ENCODE measurements at places on chromosomes 11 and 22. TPM values are rescaled to one million over a fixed set of nuclear protein-coding genes. Genes with fewer than 3 reads are reported as not detected.

GRCh38 chr11:83054904-83055380 is 16.8 kb downstream of the RAB30 start:
- peaks cover 3% of the 10 kb centered on the region for H3K27me3 ChIP-seq
- no peak for DNase-seq
- no peak overlapping the region for H3K4me3 ChIP-seq
- H3K36me3 ChIP-seq = no peaks in the 10 kb centered on the region
- H3K27ac ChIP-seq = no peak overlapping the region

GRCh38 chr11:67384851-67385366 is 6.9 kb upstream of the RAD9A start:
- no peaks in the 10 kb centered on the region for H3K36me3 ChIP-seq
- DNase-seq = no peak

GRCh38 chr11:11391796-11392463 is 38.9 kb upstream of the CSNK2A3 start:
- H3K4me3 ChIP-seq = no peak overlapping the region
- H3K27ac ChIP-seq = no peak overlapping the region
- no peaks in the 10 kb centered on the region for H3K4me1 ChIP-seq
- peaks cover 22% of the 10 kb centered on the region for H3K27me3 ChIP-seq
- no peaks in the 10 kb centered on the region for H3K36me3 ChIP-seq

GRCh38 chr22:23484651-23485050 is 95.4 kb downstream of the IGLL1 start:
- no peak for DNase-seq
- H3K27ac ChIP-seq = no peak overlapping the region
- no peaks in the 10 kb centered on the region for H3K36me3 ChIP-seq
- no peaks in the 10 kb centered on the region for H3K4me1 ChIP-seq
- H3K27me3 ChIP-seq = peaks cover 2% of the 10 kb centered on the region

DNA sequence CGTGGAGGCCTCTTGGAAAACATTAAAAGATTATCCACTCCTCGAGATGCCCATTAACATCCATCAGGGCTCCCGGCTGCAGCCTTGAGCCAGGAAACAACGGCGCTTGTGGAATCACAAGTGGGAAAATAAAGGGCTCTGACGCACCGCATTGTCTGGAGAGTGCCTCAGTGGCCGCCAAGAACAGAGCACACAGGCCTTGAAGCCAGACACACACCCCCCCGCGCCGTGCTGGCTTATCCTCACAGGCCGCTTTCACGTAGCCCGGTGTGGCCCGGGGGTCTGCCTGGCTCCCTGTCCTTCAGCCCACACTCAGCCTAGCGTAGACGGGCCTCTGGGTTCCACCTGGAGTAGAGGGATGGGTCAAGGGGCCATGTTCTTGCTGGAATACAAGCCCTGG is 1020.5 kb downstream of the BRD1 start:
- no peak overlapping the region for H3K27ac ChIP-seq
- H3K4me1 ChIP-seq = no peaks in the 10 kb centered on the region
- DNase-seq = no peak
- no peaks in the 10 kb centered on the region for H3K27me3 ChIP-seq
- H3K36me3 ChIP-seq = no peaks in the 10 kb centered on the region

DNA sequence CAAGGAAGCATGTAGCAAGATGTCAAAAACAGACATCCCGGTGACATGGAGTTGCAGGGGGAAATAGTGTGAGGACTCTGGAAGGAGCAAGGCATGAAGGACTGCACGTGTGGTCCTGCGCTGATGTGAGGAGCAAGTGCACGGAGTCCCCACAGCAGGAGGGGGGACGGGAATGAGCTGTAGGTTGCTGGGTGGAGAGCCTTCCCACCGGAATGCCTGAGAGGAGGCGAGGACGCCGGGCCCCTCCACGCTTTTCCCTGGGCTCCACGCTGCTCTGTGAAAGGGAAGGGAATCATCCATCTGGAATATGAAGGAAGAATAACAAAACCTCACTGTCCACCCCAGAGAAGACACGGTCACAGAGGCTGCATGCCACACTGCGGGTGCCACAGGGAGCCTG is 23.6 kb upstream of the EFCAB6 start:
- no peaks in the 10 kb centered on the region for H3K4me1 ChIP-seq
- no peaks in the 10 kb centered on the region for H3K36me3 ChIP-seq
- no peak overlapping the region for H3K27ac ChIP-seq
- H3K4me3 ChIP-seq = no peak overlapping the region

DNA sequence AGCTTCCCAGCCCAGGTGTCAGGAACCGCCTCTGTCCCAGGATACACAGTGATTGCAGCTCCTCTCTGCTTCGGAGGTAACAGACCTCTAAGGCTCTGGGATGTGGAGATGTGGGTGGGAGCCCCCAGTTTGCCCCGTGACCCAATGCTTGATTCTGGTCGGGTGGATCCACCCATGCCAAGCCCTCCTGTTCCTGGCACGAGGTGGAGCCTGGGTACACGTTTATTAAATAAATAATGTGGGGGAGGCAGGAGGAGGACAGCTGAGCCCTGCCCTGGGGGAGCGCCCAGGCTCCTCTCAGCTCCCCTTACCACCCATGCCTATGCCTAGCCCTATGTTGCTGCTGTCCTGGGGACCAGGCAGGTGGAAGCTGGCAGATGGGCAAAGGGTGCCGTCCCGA is 16.0 kb downstream of the ARHGEF17 start:
- no peak for DNase-seq
- H3K4me1 ChIP-seq = peaks cover 13% of the 10 kb centered on the region
- peaks cover 30% of the 10 kb centered on the region for H3K27me3 ChIP-seq

- no peaks in the 10 kb centered on the region for H3K27me3 ChIP-seq
- DNase-seq = no peak
- no peak overlapping the region for H3K27ac ChIP-seq
Measured at GRCh38 chr11:3189886-3190583, 24.9 kb upstream of the OSBPL5 start.

GRCh38 chr11:33692013-33692504 is 8.6 kb downstream of the C11orf91 start:
- H3K4me3 ChIP-seq = no peak overlapping the region
- H3K36me3 ChIP-seq = no peaks in the 10 kb centered on the region
- no peak overlapping the region for H3K27ac ChIP-seq
- H3K27me3 ChIP-seq = peaks cover 27% of the 10 kb centered on the region

GRCh38 chr11:95563859-95564258 is 225.7 kb downstream of the FAM76B start:
- no peak overlapping the region for H3K27ac ChIP-seq
- no peak overlapping the region for H3K4me3 ChIP-seq
- no peaks in the 10 kb centered on the region for H3K4me1 ChIP-seq
- H3K27me3 ChIP-seq = no peaks in the 10 kb centered on the region
- H3K36me3 ChIP-seq = no peaks in the 10 kb centered on the region

GRCh38 chr11:71388637-71389235 is 59.5 kb downstream of the DHCR7 start:
- H3K27ac ChIP-seq = no peak overlapping the region
- no peaks in the 10 kb centered on the region for H3K4me1 ChIP-seq
- no peaks in the 10 kb centered on the region for H3K36me3 ChIP-seq
- H3K4me3 ChIP-seq = no peak overlapping the region
- no peak for DNase-seq

GRCh38 chr11:27487706-27488105 is 15.1 kb upstream of the LGR4 start:
- H3K27me3 ChIP-seq = no peaks in the 10 kb centered on the region
- H3K36me3 ChIP-seq = peaks cover 24% of the 10 kb centered on the region
- no peak for DNase-seq
- no peak overlapping the region for H3K4me3 ChIP-seq
- H3K27ac ChIP-seq = no peak overlapping the region
- no peaks in the 10 kb centered on the region for H3K4me1 ChIP-seq

DNA sequence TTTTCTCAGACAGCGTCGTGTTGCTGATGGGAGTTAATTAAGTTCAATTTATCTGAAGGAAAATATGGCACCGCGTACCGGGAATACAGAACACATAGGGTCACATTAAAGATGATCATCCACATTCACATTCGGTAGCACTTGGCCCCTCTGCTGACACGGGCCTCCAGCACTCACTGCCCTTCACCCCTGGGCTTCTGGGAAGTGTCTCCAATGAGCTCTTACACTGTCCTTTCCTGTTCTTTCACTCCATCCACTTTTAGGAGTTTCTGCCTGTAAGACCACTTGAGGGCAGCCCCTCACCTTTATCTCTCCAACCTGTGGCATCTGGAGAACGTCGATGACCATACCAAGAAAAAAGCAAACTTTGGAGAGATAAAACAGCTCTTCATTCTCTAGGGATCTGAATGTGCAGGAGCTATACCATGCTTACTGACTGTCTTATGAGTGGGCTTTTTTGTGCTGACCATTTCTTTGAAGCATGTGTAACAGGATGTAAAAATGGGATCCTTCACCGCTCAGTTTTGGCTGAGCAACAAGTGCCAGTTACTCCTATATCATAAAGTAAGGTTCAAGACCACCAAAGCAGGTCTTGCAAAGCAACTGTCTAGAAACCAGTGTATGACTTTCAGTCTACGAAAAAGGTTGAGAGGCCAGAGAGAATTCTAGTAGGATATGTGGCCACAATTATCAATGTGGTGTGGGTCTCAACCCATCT is 1.1 kb upstream of the SERGEF start:
- peak overlapping the region; percentile 63 for H3K4me3 ChIP-seq
- H3K27ac ChIP-seq = no peak overlapping the region
- no peaks in the 10 kb centered on the region for H3K27me3 ChIP-seq
- DNase-seq = no peak
- no peaks in the 10 kb centered on the region for H3K36me3 ChIP-seq

- H3K36me3 ChIP-seq = no peaks in the 10 kb centered on the region
- no peak overlapping the region for H3K27ac ChIP-seq
- no peak overlapping the region for H3K4me3 ChIP-seq
Measured at GRCh38 chr22:20283674-20284066, 15.6 kb upstream of the RTN4R start.

DNA sequence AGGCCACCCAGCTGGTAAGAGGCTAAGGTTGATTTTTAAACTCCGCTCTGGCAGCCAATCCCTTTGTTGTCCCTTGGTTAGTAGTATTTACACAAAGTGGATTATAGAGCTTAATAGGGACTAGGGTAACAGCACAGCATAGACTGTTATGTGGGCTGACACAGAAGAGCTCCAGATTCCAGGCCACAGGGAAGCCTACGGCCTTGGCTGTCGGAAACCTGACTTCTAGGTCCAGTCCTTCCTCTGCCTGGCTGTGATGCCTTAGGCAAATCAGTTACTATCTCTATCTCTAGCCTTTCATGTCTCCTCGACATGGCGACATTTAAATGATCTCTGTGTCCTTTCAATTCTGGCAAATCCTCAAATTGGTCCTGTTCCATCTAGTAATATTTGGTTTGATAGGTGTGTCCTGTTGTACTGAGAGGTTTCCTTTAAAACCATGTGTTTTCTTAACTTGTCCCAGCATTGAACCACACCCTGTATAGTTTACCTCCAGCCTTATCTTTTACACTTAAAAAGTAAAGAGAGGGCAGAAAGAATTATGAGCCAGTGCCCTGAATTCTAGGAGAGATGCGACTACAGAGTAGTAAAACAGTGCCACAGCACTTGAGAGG is 4.2 kb downstream of the MMP1 start:
- H3K27ac ChIP-seq = no peak overlapping the region
- H3K36me3 ChIP-seq = no peaks in the 10 kb centered on the region
- no peak overlapping the region for H3K4me3 ChIP-seq
- H3K27me3 ChIP-seq = no peaks in the 10 kb centered on the region
- DNase-seq = no peak

GRCh38 chr11:26696330-26696729 is 25.5 kb downstream of the SLC5A12 start:
- no peaks in the 10 kb centered on the region for H3K27me3 ChIP-seq
- H3K36me3 ChIP-seq = no peaks in the 10 kb centered on the region
- DNase-seq = no peak
- H3K4me3 ChIP-seq = no peak overlapping the region

GRCh38 chr22:46043816-46044620 is 67.1 kb upstream of the WNT7B start:
- H3K36me3 ChIP-seq = no peaks in the 10 kb centered on the region
- no peak overlapping the region for H3K27ac ChIP-seq
- no peak overlapping the region for H3K4me3 ChIP-seq
- H3K4me1 ChIP-seq = no peaks in the 10 kb centered on the region

DNA sequence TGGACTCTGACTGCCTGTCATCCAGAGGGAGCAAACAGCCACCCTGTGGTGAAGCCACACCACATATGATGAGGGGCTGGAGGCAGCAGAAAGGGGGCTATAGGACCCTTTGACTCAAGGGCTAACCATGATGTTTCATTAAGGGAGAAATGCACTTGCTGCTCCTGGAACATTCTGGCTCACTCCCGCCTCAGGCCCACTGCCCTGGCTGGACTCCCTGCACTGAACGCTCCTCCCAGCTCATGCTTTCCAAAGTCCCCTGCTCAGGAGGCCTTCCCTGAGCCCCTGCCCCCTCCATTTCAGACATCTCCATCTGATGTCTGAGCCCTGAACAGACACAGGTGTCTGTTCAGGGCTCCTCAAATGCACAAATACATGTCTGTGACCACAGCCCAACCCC is 69.1 kb downstream of the CDKN1C start:
- H3K4me3 ChIP-seq = no peak overlapping the region
- no peaks in the 10 kb centered on the region for H3K36me3 ChIP-seq
- H3K27me3 ChIP-seq = no peaks in the 10 kb centered on the region

- no peak for DNase-seq
- no peak overlapping the region for H3K27ac ChIP-seq
- peaks cover 36% of the 10 kb centered on the region for H3K27me3 ChIP-seq
- no peaks in the 10 kb centered on the region for H3K36me3 ChIP-seq
Measured at GRCh38 chr11:128903248-128904061, 12.3 kb downstream of the KCNJ5 start.

GRCh38 chr11:12845163-12845562 is 164.0 kb upstream of the RASSF10 start:
- H3K27ac ChIP-seq = peak overlapping the region; percentile 67
- peaks cover 10% of the 10 kb centered on the region for H3K4me1 ChIP-seq
- no peak for DNase-seq
- H3K36me3 ChIP-seq = no peaks in the 10 kb centered on the region

DNA sequence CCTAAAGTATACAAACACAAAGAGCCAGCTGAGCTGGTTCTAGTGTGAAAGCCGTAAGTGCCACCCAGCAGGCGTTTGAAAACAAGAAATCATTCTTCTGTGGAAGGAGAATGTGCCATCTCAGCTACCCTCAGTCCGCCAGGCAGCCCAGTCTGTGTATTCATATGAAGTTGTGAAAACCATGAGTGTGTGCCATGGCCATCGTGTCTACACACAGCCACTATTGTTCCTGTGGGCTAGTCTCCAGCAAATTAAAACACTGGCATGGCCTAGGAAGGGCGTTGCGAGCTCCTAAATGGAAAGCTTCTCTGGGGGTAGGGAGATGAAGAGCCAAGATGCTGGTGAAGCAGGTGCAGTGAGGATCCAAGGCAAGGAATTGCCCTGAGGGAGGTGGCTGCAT is 51.5 kb upstream of the HORMAD2 start:
- peaks cover 21% of the 10 kb centered on the region for H3K36me3 ChIP-seq
- H3K4me3 ChIP-seq = no peak overlapping the region
- DNase-seq = no peak

GRCh38 chr22:19882446-19883381 is 28.0 kb upstream of the GNB1L start:
- no peak overlapping the region for H3K4me3 ChIP-seq
- DNase-seq = no peak
- H3K4me1 ChIP-seq = peaks cover 5% of the 10 kb centered on the region
- H3K27me3 ChIP-seq = no peaks in the 10 kb centered on the region
- H3K36me3 ChIP-seq = no peaks in the 10 kb centered on the region

- no peaks in the 10 kb centered on the region for H3K27me3 ChIP-seq
- H3K4me3 ChIP-seq = no peak overlapping the region
- peaks cover 88% of the 10 kb centered on the region for H3K36me3 ChIP-seq
- H3K4me1 ChIP-seq = peaks cover 7% of the 10 kb centered on the region
- no peak overlapping the region for H3K27ac ChIP-seq
- DNase-seq = no peak
Measured at GRCh38 chr11:18332891-18333290, 10.5 kb downstream of the GTF2H1 start.

Gene CHRDL2
- total RNA-seq = not detected

Gene OSBPL5
- 14.8 TPM for total RNA-seq

Gene ARHGEF17
- 0.53 TPM for total RNA-seq

Gene OR52E6
- total RNA-seq = not detected

Gene E2F8
- 16.1 TPM for total RNA-seq

Gene PHETA2
- total RNA-seq = 0.22 TPM

Gene PKDREJ
- total RNA-seq = not detected

Gene OPCML
- total RNA-seq = not detected
